Thyroid gland (tissue), 4 donors: ENCODE measurements at places on chromosomes 3 and 15. TPM values are rescaled to one million over a fixed set of nuclear protein-coding genes. Genes with fewer than 3 reads are reported as not detected.

LDHAL6B gene
- 0.27 TPM for total RNA-seq

ILDR1 gene
- total RNA-seq, result 12.0 TPM

RLBP1 gene
- total RNA-seq, result not detected

TPRG1 gene
- total RNA-seq, result 2.0 TPM

CFAP161 gene
- total RNA-seq, result 0.78 TPM

CX3CR1 gene
- total RNA-seq, result not detected

CCNB2 gene
- 1.4 TPM for total RNA-seq

IGSF11 gene
- total RNA-seq, result 0.94 TPM

- DNase-seq, result peak; percentile 86
Observed at GRCh38 chr3:14297784-14298236, 104.6 kb upstream of the SLC6A6 start.

DNA sequence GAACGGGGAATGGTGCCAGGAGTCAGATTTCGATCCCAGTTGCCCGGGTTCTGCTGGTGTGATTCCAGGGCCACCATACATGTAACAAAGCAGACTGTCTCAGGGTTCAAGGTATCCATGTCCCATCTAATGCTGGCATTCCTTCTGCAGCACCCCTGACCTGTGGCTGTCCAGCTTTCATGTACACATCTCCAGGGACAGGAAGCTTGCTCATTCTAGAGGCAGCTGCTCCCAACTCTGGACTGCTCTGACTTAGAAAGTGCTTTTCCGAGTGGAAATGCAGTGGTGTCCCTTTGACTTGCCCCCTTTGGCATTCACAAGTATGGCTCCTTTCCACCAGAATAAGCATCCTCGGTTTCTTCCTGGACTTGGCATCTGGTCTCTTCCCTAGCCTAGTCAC is 30.9 kb downstream of the PML start:
- DNase-seq, result no peak

DNA sequence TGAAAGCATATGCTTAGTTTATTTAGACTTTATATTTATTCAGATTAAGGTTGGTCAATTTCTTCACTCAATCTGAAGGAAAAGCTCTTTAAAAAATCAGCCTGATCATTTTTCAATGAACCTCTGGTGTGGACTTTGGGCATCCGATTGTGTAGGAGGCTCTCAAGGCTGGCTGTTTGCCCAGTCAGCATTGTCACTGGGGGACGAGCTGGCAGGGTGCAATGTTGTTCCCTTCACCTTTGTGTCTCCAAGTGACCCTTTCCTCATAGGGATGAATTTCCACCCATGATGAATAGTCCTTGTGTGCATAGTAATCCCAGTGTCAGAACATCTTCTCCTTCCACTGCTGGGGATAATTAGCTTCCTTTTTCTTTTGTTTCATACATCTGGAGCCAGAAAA is 102.5 kb downstream of the CHRNA7 start:
- DNase-seq, result no peak

DNA sequence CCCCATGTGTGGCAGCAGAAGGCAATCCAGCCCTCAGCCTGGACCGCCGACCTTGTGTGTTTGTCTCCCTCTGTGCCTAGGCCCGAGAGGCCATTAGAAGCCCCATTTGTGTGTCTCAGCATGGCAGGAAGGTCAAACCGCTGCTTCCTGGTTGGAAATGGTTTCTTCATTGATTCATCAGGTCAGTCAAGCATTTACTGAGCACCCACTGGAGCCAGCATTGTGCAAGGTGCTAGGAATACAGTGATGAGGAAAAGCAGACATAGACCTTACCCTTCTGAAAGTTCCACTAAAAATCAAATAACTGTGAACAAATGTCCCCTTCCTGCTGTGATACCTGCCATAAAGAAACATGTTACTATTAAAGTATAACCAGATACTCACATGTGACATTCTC is 265.9 kb upstream of the CTDSPL start:
- no peak for DNase-seq

DNA sequence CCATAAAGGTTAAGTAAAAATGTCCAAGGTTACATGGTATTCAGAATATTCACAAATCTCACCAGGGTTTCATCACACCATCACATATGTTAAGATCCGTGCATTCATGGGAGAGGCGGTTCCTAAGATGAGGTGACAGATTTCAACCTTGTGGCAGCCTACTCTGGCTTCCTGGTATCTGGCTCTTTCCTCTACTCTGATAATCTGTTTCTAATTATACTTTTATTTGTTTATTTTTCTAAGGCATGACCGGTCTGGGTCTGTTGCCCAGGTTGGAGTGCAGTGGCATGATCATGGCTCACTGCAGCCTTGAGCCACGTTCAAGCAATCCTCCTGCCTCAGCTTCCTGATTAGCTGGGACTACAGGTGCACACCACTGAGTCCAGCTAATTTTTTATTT is 34.4 kb downstream of the RAF1 start:
- peak; percentile 76 for DNase-seq

DNA sequence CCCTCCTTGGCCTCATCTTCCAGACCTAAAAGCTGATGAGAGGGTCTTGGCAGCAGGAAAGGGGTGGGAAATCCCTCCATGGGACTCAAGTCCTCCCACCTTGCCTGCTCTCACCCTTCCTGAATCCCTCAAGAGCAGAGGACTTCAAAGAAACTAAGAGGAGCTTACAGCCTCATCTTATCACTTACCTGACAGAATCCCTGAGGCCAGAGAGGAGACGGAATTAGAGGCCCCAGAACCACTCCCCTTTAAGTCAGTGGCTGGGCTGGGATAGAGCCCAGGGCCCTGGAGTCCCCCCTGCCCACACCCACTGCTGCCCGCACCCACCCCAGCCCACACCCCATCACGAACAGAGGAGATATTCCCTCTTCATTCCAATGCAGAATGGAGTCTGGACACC is 15.2 kb downstream of the LOXL1 start:
- DNase-seq, result no peak

DNA sequence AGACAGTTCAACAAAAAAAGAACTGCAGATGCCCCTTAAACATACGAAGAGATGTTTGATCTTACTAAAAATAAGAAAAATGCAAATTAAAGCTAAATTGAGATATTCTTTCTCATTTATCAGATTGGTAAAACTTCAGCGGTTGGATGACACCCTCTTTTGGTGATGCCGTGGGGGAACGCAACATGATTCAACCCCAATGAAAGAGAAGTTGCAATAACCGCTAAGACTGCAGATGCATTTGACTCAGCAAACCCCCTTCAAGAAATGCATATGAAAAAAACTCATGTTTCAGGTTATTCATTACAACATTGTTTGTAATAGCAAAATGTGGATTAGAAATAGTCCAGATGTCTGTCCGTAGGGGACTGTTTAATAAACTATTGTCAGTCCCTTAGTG is 3.6 kb downstream of the KLHL6 start:
- DNase-seq, result no peak

DNA sequence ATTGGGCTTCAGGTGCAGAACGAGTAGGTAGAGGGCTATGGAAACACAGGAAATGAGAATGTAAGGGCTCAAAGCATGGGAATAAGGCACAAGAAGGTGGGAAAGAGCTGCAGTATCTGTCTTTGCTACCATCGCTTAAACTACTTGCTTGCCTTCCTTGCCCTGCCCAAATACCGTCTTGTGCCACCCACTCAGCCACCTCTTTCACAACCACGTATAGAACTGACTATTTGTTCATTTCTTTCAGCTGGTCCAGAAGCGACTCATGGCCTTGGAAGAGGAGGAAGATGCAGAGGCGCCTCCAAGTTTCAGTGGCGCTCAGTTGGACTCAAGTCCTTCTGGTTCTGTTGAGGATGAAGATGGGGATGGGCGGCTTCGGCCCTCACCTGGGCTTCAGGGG is 11.8 kb downstream of the LPCAT4 start:
- DNase-seq, result no peak

- peak; percentile 84 for DNase-seq
Observed at GRCh38 chr3:50267280-50267913, 1.6 kb upstream of the SEMA3B start.

DNA sequence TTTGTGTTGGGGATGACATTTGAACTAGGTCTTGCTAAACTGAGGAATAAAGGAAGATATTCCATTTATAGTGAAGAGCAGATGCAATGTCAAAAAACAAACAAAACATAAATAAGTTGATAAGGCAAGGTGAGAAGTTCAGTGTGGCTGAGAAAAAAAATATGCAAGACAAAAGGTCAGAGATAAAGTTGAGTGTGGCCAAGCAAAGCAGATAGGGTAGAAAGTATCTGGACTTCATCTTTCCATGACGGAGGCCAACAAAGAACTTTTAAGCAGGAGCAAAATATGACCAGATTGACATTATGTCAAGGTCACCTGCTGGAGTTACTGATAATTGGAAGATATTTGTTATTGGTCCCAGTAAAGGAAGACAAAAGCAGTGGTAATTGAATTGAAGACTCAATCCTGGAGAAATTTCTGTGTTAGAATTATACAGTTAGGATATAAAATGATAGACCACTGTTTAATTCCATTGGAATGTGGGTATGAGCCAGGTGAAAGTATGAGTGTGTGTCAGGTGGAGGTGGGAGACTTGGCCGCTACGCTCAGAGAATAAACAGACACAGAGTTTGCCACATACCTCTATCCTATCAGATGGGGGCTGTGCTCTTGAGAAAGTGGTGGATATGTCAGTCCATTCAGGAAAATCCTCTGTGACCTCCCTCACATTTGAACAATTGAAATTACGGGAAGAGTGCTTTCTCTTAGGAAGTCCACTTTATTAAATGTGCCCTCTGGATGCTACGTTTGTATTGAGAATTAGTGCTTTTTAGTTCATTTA is 28.1 kb downstream of the ADIPOQ start:
- no peak for DNase-seq

DNA sequence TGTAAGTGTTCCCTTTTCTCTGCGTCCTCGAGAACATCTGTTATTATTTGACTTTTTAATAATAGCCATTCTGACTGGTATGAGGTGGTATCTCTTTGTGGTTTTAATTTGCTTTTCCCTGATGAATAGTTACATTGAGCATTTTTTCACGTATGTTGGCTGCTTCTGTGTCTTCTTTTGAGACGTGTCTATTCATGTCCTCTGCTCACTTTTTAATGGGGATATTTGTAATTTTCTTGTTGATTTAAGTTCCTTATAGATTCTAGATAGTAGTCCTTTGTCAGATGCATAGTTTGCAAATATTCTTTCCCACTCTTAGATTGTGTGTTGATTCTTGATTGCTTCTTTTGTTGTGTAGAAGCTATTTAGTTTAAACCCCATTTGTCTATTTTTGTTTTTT is 179.2 kb downstream of the DOCK3 start:
- DNase-seq, result no peak

DNA sequence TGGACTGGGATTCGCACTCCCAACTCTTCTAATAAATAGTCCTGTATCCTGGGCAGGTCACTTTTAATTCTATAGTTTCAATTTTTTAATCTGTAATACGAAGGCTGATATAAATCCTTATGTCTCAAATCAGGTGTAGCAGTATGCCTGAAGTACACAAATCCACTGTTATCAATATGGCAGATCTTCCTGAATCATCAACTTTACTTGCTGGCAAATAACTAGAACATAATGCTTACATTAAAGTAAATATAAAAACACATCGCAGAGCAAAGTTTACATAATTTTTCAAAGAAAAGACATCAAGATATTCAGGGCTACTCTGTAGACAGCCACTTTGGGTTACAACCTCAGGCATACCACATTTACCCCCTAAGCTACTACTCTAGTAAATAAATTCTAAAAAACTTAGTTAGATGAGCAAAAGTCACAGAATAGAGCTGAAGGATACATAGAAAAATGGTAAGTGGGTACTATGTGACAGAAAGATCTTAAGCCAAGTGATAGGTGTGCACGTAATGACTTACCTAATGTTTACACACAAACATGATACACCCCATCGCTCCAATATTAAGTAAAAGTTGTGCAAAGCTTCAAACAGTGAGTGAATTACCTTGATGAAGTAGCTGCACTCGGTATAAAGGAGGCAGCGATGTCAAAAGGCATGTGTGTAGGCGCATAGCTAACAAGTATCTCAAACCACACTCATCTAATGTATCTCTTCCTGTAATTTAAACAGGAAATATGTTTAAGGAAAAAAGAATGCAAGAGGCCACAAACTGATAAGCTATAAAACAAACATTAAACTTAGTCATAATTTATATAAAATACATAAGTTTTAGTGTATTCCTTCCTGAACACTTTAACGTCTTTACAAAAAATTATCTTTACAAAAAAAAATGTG is 127.9 kb downstream of the DMXL2 start:
- DNase-seq, result no peak

GRCh38 chr3:43966530-43966929 is 275.2 kb upstream of the TOPAZ1 start:
- DNase-seq, result no peak

GRCh38 chr3:157394411-157394810 is 42.2 kb upstream of the PTX3 start:
- no peak for DNase-seq

- DNase-seq, result no peak
Observed at GRCh38 chr3:50246517-50246954, 10.5 kb downstream of the GNAI2 start.

DNA sequence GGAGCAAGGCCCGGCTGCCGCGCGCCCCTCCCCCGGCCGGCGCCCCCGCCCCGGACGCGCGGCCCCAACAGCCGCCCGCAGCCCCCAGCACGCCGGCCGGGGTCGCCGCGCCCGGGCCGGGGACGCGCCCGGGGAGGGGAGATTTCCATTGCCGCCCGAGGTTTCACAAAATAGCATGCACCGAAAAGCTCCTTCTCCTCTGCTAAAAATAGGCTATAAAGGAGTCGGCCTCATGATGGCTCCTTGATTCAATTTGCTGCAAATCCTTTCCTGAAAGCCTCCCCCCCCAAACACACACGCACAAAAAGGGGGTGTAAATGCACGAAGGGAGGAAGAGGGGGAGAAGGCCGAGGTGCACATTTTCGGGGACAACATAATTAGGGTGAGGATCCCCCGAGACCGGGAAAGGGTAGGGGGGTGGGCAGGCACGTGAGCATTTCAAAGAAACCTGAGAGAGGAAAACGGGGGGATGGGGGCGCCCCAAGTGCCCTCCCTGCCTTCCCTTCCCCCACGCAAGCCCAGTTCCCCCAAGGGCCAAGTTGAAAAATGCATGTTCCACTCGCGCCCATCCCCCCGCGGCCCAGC is 734 bp downstream of the TBL1XR1 start:
- peak; percentile 45 for DNase-seq

- DNase-seq, result no peak
Observed at GRCh38 chr15:57442335-57442734, 66.0 kb downstream of the CGNL1 start.
